ENCODE measurements at places on chromosomes 4 and X. TPM values are rescaled to one million over a fixed set of nuclear protein-coding genes. Genes with fewer than 3 reads are reported as not detected.

- no peak for DNase-seq
Observed at GRCh38 chrX:148659481-148659880, 159.1 kb downstream of the AFF2 start.

Gene ADH6
- not detected for total RNA-seq

DNA sequence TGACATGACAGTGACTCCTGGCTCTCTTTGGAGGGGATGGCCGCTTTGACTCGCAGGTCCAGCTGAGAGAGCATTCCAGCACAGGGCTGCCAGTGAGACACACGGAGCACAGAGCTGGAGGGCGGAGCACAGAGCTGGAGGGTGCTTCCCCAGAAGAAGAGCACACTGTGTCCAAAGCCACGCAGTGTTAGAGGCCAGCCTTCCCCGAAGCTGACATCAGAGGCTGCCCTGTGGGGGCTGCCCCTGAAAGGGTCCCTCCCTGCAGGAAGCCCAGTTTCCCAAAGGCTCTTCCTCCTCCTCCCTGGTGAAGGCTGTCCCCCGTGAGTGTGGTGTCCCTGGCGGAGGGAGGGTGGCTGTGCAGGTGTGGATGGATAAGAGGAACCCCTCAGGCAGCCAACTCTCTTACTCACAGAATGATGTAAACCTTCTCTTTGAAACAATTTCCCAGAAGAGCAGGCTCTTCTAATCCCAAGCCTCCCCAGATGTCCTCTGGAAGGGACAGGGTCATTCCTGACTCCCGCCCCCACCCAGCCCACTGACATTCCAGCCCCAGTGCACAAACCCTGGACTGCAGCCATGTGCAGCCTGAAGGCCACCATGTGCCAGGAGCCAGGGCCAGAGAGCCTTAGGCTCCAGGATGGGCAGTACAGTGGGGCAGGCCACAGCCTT, 53.4 kb downstream of the PSAPL1 start:
- DNase-seq, result no peak

- DNase-seq, result no peak
Observed at GRCh38 chr4:149518471-149518870, 297.2 kb downstream of the IQCM start.
